ENCODE measurements at places on chromosomes 5 and 9. TPM values are rescaled to one million over a fixed set of nuclear protein-coding genes. Genes with fewer than 3 reads are reported as not detected.
A peak's percentile ranks its signal among the peaks of the same experiment; 100 is the strongest.

DNA sequence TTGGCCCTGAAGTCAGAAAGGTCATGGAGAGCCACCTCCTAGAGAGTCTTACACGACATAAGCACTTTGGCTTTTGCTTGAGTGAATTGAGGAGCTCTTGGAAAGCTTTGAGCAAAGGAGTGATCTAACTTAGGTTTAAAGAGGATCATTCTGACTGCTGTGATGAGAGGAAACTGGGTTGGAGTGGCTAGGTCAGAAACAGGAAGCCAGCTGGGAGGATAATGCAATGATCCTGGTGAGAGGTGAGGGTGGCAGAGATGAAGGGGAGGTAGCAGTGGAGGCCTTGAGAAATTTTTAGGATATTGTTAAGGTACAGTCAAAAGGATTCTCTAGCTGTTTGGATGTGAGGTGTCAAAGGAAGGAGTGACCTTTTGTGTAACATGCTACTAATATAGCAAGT, 32.2 kb upstream of the ROPN1L start:
- DNase-seq: no peak

DNA sequence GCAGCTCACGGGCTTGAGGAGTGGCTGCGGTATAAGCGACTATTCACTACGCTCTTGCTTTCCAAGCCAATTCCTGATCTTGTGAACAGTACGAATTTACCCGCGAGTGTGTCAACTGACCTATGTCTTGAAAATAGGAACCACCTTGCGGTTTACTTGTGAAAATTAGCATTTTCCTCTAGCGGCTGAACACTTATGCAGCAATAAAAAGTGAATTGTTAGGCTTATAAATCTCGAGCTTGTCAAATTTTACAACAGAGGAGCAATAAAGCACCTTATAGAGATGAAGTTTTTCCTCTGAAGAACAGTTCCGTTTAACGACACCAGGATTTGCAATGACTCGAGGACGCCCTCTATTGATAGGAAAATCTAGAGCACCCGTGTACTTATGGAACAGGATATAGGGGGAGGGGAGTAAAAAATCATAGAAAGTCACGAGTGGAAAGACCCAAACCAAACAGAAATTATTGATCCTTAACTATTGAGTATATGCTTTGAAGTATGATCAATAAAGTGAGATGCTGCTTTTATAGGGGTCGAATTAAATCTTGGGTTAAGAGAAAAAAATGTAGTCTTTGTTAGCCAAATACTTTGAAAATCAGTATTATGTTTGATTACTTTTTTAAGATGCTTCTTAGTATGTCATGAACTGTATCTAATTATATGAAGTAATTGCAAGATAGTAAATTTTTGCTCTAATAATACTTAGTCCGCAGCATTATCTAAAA, 1.9 kb upstream of the RGMB start:
- peak; percentile 80 for DNase-seq

DNA sequence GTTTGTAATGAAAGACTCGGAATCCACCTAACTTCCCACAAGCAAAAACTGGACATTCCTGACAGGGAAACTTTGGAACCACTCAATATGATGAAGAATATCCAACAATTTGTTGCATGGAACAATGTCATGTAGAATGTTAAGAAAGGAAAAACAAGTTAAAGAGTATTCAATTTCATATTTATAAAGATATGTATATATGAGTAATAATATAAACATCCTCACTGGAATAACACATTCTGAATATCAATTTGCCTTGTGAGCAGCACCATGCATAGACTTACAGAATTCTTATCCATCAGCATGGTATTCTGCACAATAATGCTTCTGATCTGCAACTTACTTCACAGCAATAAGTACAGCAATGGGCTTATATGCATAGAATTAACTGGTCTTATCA, 650.3 kb downstream of the SEMA5A start:
- DNase-seq: no peak

DNA sequence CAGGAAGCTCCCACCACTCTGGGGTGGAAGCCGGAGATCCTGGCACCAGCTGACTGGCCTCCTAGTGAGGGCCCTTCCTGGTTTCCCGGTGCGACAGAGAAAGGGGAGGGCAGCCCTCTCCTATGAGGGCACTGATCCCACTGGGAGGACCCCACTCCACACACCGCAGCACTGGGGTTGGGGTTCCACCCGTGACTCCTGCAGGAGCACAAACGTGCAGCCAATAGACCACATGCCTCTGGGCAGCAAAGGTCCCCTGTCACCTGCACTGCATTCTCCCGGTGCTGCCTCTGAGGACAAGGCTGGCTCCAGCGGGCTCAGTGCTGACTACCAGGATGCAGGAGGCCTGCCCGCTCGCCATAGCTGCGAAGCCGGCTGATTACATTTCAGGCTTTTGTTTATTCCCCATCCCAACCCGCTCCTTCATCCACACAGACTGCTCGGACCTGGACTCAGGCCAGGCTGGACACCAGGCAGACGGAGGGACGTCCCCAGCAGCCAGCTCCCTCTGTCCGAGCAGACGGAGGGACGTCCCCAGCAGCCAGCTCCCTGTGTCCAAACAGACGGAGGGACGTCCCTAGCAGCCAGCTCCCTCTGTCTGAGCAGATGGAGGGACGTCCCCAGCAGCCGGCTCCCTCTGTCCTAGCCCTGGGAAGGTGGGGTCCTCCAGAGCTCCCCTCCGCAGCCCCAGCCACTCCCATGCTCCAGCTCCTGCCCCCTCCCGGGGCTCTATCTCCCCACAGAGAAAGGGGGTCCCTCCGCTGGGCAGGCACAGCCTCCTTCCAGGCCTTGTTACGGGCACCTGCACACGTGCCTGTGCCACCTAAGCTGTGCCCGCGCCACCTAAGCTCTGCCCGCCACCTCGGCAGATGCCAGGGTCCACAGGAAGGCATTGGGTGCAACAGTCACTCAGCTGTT, 8.8 kb upstream of the CEP72 start:
- peak; percentile 62 for DNase-seq

The PDE6A gene
- total RNA-seq: not detected

DNA sequence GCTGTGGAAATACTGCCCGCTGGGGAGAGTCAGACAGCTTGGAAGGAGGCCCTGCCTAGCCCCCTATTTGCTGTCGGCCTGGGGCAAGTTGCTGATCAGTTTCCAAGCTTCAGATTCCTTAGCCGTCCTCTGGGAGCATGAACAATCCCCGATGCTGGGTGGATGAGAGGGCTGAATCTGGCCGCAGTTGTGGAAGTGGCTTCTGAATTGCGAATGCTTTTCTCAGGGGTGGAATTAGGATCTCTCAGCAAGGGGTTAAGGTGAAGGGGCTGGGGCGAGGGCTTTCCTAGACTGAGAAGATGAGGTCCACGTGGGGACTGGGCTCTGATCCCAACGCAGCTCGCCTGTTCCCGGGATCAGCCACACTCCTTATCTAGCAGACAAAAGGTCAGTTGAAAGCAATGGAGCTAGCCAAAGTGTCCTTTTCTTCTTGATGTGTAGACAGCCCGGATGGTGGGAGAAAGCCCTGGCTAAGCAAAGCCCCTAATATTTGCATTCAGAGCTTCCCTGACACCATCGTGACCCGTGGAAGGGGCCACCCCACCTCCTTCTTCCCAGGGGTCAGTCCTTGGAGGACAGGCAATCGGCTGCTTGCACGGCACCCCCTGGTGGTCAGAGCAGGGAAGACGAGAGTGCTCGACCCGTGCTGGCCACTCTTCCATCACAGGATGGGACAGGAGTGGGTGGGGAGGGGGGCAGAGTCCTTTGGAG, 54.9 kb downstream of the COL15A1 start:
- DNase-seq: peak; percentile 93

The F12 gene
- 0.81 TPM for total RNA-seq

The ANKRD55 gene
- 1.9 TPM for total RNA-seq

DNA sequence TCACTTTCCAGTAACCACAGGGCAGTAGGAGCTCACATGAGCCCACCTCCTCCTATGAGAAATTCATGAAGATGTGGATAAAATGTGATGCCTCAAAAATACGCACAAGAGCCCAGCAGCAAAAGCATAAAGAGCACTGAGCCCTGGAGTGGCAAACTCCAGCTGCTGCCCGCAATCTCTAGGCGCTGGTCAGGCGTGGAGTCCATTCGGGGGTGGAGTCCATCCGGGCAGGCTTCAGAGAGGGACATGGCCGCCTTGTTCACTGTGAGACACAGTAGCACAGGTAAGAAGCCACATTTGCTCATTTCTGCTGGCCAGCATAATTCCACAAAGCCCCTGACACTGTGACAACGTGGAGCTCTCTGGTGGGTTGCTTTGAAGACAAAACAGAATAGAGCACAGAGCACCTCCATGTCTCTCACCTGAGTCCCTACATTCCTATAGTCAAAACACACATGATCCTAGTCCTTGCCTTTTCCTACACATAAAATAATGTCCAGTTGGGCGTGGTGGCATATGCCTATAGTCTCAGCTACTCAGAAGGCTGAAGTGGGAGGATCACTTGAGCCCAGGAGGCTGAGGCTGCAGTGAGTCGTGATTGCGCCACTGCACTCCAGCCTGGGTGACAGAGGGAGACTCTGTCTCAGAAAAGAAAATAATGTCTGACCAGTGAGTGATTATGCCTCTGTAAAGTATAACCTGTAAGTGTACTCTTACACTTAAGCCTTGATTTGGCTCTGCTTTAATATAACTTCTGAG, 365.2 kb downstream of the GADD45G start:
- no peak for DNase-seq

GRCh38 chr9:37543468-37543867, 32.7 kb downstream of the FBXO10 start:
- no peak for DNase-seq

DNA sequence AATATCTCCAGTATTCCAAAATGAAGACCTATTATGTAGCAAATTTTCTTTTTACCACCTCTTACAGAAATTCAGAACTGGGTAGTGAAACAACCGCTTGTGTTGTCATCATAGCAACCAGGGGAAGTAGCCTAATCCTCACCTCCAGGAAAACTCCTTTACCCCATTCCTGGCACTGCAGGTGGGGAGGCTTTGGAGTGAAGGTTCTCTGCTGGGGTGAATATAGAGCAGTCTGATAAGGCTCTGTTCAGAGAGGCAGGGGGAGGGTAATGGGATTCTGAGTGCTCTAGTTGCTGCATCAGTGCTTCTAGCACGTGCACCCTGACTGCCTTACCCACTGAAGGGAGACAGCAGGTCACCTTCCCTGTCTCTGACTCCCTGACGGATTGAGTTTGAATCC, 116.2 kb downstream of the MAN2A1 start:
- DNase-seq: no peak
